Activated effector memory CD4-positive, alpha-beta T cell treated with anti-CD3 and anti-CD28 coated beads, Interleukin-2, amount 50 U/mL, for 16 hours (primary cell): ENCODE measurements at places on chromosomes 5 and 9.

GRCh38 chr5:16675806-16676205, 59.0 kb upstream of the RETREG1 start:
- no peak for DNase-seq

DNA sequence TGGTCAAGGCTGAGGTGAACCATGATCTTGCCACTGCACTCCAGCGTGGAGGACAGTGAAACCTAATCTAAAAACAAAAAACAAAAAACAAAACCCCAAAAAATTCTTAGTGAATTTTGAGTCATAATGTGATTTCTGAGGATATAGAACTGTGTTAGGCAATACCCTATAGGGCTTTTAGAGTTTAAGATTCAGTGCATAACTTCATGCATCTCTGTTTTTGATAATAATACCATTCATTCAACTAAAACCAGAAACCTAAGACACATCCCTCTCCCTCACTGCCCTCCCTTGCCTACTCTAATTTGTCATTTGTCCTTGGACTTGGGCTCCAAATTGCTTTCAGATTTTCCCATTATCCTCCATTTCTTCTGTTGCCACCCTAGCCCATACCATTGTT, 405.7 kb upstream of the EDIL3 start:
- no peak for DNase-seq

GRCh38 chr5:134255418-134256150, 29.7 kb upstream of the PPP2CA start:
- DNase-seq = no peak

- peak; percentile 31 for DNase-seq
Observed at GRCh38 chr5:135225856-135226560, 173.0 kb downstream of the MACROH2A1 start.

DNA sequence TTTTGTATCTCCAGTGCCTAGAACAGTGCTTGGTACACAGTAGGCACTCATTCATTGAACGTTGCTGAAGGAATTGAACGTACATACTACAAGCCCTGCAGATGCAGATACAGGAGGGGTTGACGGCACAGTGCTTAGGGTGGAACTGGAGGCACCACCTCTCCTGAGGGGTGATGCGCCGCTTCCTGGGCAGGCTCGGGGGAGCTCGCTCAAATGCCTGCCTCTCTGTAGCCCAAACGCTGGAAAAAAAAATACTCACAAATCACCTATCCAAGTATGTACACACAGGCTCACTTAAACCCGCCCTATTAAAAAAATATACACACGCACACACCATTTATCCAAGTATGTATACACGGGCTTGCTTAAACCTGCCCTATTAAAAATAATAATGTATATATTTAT, 536 bp upstream of the COMMD10 start:
- DNase-seq = no peak

- no peak for DNase-seq
Observed at GRCh38 chr9:133932181-133932580, 59.9 kb downstream of the VAV2 start.

- DNase-seq = no peak
Observed at GRCh38 chr9:136002881-136003280, 41.7 kb upstream of the UBAC1 start.

GRCh38 chr5:68316469-68316868, 100.9 kb downstream of the PIK3R1 start:
- no peak for DNase-seq

DNA sequence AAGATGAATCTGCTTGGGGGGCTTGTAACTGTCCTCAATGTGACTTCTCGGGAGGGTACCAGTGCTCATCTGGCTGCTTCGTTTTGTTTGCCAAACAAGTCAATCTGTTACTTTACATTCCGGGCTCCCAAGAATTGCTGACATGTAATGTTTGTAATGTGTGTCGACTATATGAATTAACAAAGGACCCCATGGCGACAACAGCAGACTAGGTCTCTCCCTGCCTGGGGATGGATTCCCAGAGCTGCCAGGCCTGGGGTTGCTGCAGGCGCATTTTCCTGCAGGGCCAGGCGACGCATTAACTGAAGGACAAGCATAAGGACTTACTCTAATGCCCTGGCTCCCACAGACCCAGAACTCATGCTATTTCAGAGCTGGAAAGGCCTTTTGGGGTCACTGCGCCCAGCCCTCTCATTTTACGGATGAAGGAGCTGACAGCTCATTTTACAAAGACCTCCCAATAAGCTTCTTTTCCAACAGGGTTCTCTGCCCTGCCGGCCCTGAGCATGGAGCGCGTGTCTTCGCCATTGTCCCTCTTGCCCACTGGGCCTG, 214.8 kb downstream of the TTLL11 start:
- DNase-seq = no peak

- no peak for DNase-seq
Observed at GRCh38 chr5:45692481-45692880, 3.7 kb downstream of the HCN1 start.

- DNase-seq = peak; percentile 53
Observed at GRCh38 chr9:126295936-126296600, 30.6 kb upstream of the MVB12B start.

- peak; percentile 48 for DNase-seq
Observed at GRCh38 chr9:133741716-133742115, 3.6 kb upstream of the SARDH start.

DNA sequence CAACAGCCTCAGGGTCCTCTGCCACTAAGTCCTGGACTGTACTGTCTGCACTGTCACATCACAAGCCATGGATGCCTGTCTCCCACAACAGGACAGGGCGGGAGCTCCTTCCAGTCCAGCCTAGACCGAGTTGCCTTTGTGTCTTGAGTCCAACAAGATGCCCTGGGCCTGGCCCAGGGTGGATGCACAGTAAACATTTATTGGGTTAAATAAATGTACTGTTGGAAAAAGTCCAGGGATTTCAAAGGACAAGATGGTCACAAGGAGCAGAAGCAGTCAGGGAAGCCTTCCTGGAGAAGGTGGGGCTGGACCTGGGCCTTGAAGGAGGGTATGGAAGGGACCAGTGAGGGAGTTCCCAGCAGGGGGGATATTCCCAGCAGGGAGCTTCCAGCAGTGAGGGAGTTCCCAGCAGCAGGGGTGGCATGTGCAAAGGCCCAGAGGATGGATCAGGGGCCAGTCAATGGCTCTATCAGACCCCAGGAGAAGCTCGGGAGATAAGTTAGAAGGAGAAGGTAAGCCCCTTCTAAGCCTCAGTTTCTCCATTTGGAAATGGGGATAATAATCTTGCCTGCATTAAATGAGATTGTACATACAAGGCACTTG, 72.7 kb upstream of the NEURL1B start:
- no peak for DNase-seq

DNA sequence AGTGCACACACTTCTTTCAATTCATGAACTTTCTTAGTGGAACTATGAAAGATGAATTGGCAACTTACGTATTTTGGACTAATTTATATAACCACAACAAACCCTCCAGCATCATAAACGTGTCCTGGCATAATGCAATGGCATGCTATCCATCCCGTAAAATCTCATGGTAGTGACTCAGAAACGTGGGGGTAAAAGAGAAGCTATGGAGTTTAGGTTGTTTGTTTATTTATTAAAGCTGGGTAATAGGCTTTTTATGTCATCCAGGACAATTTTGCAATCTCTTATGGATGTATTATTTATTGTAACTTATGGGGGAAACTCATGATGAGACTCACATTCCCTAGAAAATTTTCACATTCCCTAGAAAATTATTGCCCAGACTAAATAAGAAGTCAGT, 106.3 kb downstream of the GDA start:
- DNase-seq = no peak

GRCh38 chr5:134432174-134432573, 20.5 kb upstream of the CDKN2AIPNL start:
- no peak for DNase-seq
